ENCODE measurements at places on chromosomes 2 and 18.

GRCh38 chr18:77102259-77103040, 30.1 kb downstream of the MBP start:
- no peak for DNase-seq

DNA sequence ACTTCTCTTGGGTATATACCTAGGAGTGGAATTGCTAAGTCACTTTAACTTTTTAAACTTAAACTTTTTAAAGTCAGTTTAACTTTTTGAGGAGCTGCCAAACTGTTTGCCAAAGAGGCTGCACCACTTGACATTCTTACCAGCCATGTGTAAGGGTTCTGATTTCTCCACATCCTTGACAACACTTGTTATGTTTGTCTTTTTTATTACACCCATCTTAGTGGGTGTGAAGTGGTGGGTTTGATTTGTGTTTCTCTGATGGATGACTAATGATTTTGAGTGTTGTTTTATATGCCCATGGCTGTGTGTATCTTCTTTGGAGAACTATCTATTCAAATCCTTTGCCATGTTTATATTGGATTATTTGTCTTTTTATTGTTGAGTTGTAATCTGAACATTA, 13.6 kb downstream of the ASAP2 start:
- no peak for DNase-seq

DNA sequence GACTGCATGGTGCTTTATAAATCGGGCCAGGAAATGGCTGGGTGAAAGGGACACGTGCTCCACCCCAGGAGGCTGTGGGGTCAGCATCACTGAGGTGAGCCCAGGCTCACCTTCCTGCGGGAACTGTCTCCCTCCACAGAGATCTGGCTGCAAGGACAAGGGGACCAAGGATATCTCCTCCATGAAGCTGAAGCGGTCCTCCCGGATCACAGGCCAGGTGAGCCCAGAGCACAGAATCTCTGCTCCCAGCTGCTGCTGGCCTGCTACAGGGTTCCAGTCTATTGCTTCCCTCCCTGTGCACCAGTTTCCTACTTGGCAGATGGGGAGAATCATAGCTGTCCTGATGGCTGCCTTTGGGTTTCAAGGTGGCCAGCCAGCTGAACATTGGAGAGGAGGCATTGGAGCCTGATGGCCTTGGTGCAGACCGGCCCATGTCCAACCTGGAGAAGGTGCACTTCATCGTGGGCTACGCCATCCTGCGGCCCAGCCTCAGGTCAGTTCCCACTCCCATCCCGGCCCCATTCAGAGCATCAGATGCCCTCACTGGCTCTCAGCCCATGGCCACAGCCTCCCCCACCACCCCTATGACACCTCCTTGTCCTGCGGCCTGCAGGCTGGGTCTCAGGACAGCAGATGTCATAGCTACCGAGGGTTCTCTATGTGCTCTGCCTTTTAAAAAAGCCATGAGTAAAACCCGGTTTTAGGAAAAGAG, 33.7 kb upstream of the GPR17 start:
- no peak for DNase-seq

- DNase-seq = no peak
These were observed 134.8 kb upstream of the FSHR start for GRCh38 chr2:49288902-49289700.

- no peak for DNase-seq
These were observed 10.6 kb downstream of the RRM2 start for GRCh38 chr2:10132996-10133647.

DNA sequence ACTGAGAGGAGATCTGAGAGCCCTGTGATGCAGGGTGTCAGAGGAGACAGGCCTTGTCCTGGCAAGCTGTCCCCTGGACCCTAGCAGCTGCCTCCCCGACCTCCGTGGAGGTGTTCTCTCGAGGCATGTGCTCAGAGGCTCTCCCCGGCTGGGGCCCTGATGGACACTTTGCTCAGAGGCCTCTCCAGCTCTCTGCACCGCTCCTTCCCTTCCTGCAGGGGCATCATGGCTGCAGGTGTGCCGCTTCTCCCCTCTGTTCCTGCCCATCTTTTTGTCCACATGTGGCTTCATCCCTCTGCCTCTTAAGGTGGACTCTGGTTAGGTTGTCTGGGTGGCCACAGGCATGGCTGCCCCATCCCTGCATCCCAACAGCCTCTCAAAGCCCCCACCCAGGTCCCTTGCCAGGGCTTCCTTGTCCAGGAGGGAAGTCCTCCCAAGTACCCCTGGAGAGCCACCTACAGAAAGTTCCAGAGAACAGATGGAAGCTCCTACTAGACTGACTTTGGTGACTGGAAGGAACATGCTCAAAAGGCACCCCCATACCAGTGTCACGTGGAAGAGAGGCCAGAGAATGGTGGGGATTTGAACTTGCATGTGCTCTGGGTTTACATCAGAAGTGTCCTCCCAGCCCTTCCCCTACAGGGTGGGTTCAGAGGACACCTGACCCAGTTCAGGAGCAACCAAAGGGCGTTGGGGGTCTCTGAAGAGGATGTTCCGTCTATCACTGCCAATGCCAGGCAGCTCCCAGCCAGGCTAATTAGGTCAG, 120.4 kb downstream of the KLHL29 start:
- no peak for DNase-seq

DNA sequence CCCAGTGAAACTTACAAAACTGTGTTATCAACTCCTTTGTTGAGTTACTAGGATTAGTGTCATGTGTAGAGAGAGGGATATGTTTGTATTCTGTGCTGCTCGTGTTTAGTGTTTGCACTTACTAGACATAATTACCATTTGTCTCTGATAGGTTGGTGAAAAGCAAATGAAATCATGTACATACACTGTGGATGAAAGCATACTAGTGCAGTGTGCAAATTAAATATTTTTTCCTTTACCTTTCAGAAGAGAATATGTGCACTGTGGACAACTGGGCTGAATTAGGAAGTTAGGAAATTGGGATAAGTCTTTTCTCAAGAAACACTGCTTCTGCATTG, 1.2 kb downstream of the KIAA1328 start:
- DNase-seq = no peak

DNA sequence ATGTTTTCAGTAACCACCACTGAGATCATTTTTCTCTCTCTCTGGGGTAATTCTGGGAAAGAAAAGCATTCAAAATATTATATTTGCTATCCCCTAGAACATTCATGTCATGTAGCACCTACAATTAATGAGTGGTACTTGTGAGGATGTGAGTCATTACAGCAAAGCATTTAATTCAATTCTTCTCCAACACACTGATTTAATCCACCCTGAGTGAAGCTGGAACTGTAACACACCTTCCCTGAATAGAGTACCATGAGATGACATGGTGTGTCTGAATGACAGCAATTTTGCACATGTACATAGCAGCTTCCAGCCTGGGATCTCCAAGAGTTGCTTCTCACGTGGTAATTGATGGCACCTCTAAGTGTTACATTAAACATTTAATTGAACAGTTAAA, 207.1 kb upstream of the SLC14A2 start:
- DNase-seq = no peak

DNA sequence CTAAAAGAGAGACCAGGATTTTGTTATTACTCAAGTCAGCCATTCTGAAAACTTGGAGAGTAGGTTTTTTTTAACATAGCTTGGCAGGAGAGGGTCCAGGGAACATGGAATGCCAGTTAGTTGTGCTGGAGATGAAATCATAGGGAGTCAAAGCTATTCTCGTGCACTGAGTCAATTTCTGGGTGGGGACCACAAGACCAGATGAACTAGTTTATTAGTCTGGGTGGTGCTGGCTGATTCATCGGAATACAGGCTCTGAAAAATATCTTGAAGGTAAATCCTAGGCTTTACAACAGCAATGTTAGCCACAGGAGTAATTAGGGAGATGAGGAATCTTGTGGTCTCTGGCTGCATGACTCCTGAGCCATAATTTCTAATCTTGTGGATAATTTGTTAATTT, 921.4 kb downstream of the TRIB2 start:
- DNase-seq = no peak

DNA sequence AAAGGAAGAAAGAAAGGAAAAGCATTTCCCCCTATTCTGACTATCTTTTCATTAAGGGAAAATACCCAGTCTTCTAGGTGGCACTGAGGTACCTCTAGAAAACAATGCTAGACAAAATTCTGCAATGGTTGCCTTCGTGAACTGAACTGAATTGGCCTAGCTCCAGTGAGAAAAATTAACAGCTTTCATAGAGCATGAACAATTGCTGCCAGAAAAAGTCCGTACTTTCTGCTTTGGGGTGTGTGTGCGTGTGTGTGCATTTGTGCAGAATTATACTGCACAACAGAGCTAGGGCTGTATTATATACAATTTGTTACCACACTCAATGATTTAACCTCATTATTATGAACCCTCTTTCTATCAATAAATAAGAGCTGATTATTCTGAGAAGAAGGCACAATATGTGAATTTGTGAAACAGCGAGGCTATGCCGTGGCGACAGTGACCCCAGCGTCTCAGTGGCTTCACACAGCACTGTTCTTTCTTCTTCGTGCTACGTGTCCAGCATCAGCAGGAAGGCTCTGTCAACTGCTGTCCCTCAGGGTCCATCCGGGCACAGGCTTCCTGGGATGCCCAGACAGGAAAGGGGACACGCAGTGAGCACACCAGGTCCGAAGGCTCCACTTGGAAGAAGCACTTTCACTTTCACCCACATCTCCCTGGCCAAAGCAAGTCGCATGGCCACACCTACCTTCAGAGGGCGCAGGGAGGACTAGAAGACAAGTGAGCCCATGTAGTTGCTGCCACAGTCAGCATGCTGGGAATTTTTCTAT, 47.5 kb downstream of the PTGR3 start:
- DNase-seq = no peak

GRCh38 chr2:5694306-5694705, 2.1 kb downstream of the SOX11 start:
- DNase-seq = no peak

- no peak for DNase-seq
These were observed 45.9 kb downstream of the HS1BP3 start for GRCh38 chr2:20604951-20605381.

DNA sequence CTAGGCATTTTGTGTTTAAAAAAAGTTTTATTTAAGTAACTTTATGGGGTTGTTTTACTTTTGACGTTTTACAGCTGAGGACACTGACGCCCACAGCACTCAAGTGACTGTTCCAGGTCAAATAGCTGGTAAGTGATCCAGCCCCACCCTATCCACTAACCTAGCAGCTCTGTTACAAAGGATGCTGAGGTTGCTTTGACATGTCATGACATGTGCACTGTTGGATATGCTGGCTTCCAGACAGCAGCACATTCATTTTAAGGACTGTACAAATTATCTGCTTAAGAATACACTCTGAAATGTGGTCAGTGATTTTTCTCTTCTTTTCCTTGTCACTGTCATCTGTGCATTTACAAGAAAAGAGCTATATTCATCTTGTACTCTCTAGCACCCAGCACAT, 417.5 kb downstream of the ZEB2 start:
- DNase-seq = no peak

GRCh38 chr2:118065921-118066511, 22.3 kb upstream of the INSIG2 start:
- DNase-seq = no peak

DNA sequence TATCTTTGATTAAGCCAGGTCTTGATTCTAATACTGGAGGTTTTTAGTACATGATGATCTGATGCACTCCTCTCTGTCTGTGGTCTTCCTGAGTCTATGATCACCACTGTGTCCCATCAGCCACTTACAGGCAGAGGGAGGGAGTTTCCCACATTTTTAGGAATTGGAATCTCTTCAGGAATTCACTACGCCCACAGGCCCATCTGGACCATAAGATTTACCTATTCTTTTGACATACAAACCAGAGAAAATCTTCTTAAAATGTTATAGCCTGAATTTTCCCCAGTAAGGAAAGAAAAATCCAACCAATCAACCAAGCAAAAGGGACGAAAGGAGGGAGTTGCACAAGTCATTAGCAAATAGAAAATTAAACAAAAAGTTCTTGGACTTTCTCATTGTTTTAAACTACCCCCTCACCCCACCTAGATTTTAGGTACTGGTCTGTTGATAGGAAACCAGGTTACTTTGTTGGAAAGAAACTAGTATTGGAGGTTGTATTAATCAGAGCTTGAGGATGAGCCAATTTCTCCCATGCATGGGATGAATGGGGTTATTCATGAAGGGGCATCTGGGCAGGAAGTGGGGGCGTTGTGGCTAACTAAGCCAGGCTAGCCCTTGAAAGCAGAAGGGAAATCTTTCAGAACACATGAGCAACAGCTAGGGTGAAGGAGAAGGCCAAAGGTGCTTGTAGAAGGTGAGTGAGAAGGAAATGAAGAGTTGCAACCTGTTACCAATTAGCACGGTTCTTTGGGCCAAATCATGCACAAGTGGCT, 328.2 kb upstream of the MEX3C start:
- no peak for DNase-seq

- DNase-seq = no peak
These were observed 150.0 kb downstream of the STK39 start for GRCh38 chr2:168097431-168097830.

DNA sequence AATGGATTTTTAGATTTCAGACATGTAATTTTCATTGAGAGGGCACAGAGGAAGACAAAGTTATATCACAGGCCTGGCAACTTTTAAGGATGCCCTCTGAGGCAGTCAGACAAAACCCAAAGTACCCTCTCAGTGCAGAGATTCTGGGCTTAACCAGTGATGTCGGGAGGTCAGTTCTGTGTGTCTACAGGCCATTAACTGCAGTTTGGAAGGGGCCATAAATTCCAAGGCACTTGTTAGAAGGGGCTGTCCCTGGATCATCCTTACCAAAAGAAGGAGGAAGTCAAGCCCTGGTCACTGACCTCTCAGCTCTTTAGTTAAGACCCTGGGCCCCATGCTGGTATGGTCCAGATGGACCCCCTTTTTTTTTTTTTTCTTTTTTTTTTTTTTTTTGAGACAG, 60.7 kb downstream of the LRRFIP1 start:
- DNase-seq = no peak

DNA sequence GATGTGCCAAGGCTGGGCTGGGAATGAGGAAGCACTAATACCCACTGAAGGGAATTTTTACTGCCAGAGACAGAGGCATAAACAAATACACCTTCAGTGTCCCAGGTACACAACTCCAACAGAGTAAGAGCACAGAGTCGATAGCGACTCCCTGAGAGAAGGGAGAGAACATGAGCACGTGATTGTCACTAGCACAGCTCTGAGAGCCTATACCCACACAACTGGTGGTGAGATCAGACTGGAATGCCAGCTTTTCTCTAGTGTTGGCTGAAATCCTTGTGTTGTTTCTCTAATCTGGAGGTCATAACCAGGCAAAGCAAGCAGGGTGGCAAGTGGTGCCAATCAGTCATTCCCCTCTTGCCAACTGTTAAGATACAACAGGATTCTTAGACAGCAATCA, 377.2 kb downstream of the CNTNAP5 start:
- no peak for DNase-seq

DNA sequence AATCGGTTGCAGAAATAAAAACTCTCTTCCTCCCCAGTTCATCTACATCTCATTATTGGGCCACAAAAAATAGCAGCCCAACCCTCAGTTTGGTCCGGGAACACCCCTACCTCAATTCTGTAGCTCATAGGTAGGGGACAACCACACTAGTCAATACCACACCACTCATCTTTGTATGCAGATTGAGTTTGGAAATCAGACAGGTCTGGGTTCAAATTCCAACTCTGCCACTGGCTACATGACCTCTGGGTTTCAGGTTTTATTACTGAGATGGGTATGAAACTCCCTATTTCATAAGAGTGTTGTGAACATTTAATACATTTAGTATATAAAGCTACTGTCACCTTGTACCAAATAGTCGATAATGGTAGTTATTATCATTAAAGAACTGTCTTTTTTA, 2.2 kb upstream of the SUCLG1 start:
- no peak for DNase-seq

Data from stimulated activated CD8-positive, alpha-beta memory T cell treated with anti-CD3 and anti-CD28 coated beads, Interleukin-7, amount 100 ng/mL, for 48 hours (primary cell).